ENCODE measurements at places on chromosomes 4 and X.
A peak's percentile ranks its signal among the peaks of the same experiment; 100 is the strongest.

GRCh38 chr4:148235809-148236208 lies 206.4 kb downstream of the NR3C2 start:
- no peak for DNase-seq

DNA sequence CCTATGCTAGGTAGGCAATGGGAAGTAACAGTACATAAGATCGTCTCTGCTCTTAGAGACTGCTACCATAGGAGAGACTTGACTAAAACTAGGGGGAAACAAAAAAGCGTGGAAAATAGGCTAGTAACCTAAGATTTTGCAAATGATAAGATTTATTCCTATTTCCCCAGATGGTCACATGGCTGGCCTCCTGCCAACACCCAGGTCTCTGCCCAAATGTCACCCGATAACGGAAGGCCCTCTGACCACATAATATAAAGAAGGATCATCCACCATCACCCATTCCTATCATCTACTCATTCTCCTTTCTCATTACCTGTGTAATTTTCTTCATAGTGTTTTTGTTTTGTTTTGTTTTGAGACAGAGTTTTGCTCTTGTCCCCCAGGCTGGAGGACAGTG lies 4.7 kb downstream of the LAMP2 start:
- DNase-seq: no peak

GRCh38 chr4:17163156-17163771 lies 264.8 kb upstream of the LDB2 start:
- DNase-seq: no peak

- DNase-seq: no peak
Measured at GRCh38 chrX:112830540-112830939, 10.1 kb downstream of the AMOT start.

DNA sequence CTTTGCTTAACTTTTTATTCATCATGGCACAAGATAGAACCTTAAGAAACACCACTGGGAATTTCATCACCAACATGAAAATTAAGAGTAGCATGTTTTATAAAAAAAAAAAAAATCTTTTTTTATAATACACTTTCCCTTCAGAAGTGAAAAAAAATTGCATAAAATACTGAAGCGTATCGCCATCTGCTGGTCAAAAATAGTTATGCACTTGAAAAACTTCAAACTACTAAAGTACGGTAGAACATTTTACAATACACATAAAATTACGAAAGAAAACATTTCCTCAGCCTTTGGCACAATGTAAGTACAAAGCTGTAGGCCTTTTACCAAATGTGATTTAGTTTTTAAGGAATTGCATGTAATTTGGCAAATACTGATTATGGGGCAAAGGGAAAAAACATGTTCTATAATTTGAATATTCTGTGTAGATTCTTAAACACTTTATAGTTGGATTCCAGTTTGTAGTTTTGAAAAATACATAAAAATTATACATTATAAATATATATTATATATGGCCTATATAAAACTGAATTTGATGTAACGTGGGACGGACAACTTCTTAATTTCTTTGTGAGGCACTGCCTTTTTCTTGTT lies 26.5 kb downstream of the HCCS start:
- peak; percentile 53 for DNase-seq

DNA sequence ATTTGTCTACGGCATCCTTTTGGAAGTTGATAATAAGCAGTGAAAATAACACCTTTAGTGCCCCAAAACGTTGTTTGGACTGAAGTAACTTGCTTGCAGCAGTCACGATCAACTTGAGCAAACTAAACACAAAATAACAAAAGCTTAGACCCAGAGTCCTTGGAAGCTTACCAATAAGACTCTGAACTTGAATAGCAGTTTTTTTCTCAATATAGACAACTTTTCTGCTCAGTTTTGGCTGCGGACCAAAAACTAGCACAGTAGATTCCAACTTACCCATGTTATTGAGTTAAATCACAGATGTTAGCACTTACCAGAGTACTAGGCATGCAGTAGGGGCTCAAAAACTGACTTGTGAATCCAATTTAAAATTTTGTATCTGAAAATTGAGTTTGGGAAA lies 746.9 kb downstream of the PCDH19 start:
- no peak for DNase-seq

DNA sequence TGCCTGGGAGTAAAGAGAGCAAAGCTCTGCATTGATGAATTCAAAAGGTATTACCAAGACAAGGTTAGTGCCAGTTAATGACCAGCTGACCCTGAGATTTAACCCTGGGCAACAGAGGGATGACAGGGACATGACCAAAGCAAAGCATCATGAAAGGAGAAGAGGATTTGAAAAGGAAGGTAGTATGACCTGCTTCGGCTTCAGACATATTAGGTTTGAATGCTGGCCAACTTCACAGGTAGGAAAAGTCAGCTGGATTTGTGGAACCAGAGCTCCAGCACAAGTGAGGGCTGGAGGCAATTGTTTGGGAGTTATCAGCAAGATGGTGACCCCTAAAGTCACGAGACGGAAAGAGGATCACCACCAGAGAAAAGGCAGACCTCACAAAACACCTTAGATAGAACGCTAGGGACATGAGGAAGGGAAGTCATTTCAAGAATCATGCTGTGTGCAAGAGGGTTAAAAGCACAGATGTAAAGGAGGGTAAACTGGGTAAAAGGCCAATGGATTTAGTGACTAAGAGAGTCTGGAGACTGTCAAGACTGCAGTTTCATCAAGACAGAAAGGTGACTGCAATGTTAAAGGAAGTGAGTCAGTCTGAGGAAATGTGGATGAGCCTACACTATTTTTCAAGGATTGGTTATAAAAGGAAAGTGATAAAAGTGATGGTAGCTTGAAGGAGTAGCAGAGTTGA lies 45.6 kb downstream of the SH3RF1 start:
- DNase-seq: peak; percentile 2

DNA sequence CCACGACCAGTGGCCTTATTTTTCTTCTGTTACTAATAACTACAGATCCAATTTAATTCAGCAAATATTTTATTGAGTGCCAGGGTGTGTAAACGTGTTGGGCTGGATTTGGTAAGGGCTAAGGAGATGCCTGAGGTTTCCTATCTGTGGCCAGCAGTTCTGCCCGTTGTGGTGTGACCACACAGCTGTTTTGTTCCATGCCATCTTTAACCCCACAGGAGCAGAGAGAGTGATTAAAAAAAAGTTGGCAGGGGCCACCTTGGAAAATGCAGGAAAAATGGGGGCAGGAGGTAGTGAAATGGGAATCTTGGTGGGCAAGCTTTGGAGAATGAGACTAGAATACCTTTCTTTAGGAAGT lies 1.1 kb downstream of the PLAC8 start:
- peak; percentile 54 for DNase-seq
